Colonic mucosa (tissue), 4 donors: ENCODE measurements at places on chromosomes 3 and 15. TPM values are rescaled to one million over a fixed set of nuclear protein-coding genes. Genes with fewer than 3 reads are reported as not detected.

DNA sequence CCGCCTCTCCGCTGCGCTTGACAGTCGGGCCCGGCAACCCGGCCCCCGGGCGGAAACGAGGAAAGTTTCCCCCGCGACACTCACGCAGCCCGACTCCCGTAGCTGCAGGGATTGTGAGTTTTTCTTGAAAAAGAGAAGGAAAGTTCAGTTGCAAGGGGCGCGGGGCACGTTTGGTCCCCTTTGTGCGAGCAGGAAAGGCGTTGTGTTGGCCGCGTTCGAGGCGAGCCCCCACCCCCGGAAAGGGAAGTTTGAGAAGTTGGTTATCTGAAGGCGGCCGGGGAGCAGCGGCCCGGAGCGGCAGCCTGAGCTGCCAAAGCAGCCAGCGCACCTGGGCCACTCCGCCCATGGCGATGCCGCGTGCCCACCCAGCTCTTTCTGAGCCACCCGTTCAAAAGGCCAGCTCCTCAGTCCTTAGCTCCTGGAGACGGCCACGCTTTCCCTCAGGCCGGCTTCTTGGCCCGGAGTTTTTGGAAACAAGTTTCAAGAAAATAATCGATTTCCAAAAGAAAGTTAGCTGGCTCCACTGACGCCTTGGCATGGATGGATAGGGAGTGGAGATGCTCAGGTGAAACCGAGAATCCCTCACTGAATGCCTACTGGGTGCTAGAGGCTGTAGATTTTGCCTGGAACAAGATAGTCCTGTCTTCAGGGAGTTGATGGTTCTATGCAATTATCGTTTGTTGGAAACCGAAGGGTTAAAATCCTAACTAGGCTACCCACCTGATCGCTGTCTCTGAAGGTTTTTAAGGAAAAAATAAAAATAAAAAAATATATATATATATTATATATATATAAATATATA is 832 bp downstream of the TGFBR2 start:
- peak; percentile 84 for DNase-seq

- no peak for DNase-seq
Measured at GRCh38 chr3:161600173-161600572, 103.6 kb downstream of the OTOL1 start.

DNA sequence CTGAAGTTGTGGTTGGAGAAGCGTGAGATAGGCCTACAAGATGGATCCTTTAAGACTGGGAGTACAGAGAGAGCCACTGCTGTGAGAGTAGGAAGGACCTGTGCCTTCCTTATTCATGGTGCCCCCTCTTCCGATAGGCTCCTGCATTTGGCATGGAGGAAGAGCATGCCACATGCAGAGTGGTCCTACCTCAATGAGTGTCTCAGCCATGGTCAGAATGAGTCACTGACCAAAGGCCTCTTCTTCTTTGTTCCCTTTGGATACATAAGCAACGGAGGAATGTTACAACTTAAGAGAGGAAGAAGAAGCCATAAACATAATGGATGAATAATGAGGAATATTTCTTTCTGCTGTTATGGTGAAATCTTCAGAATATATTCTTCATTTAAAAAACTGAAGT is 681.2 kb upstream of the GRM7 start:
- no peak for DNase-seq

DNA sequence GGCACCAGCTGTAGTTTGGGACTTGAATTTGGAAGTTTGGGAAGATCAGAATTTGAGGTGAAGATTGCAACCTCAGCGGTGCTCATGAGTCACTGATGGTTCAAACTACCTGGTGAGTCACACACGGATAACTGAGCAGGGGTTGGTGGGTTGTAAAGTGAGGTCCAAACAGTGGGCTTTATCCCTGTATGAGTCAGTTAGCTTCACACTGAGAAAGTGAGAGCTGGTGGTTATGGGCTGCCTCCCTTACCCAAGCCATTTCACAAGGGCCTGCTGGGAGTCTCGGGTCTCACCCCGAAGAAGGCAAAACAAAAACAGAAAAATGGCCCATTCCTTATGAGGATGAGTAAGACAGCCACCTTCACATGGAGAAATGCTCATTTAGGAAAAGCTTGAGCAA is 77.0 kb downstream of the ITGA11 start:
- DNase-seq = no peak

DNA sequence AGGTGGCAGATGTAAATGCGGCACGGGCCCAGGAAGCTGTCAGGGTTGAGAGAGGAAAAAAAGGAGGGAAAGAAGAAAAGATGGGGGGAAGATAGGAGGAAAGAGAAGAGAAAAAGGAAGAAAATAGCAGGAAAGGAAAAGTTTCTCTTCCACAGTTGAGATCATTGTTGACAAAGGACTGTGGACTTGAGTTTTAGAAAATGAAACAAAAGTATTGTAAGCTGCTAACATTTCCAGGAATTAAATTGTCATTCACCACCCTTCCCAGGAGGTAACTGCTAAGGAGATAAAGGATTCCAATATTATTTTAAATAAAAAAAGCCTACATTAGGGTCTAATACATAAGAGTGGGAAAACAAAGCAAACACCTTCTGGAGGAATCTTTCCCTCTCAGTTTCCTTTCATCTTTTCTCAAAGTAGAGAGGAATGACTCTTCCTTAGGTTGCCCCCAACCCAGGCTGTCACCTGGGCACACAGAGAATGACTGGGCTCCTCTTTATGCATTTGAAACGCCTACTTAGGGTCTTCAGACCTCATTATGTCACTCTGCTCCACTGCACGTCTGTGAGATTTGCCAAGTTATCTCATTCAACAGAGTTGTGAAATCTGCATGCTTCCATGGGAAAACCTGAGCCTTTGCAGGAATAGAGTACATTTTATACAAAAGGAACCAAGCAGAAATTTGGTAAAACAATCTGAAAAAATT is 194.0 kb downstream of the TNIK start:
- no peak for DNase-seq

- DNase-seq = no peak
Measured at GRCh38 chr3:159989973-159990846, 1.6 kb downstream of the IL12A start.

GRCh38 chr3:174462916-174463315 is 396.2 kb upstream of the NAALADL2 start:
- no peak for DNase-seq

- no peak for DNase-seq
Measured at GRCh38 chr3:133506215-133506901, 67.1 kb upstream of the CDV3 start.

GRCh38 chr3:13075318-13075717 is 2.1 kb upstream of the IQSEC1 start:
- DNase-seq = no peak

DNA sequence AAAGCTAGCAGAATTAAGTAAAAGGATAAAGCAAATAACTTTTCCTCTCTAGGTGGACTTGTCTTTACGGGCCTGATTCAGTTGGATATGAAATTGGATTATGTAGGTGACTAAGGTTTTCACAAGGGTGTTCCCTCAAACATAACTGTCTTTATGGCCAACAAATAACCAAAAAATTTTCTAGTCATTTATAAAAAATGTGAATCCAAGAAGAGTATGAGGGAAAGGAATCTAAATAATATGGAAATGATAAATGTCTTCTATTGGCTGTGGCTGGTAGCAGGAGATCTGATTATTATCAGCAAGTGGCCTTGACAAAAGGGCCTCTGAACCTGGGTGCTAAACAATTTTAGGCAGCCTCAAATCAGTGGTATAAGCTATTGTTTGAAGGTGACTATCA is 594.0 kb upstream of the UBE2E2 start:
- no peak for DNase-seq

Gene HHLA2
- total RNA-seq = 57.9 TPM

Gene SNX22
- 0.29 TPM for total RNA-seq

Gene LRRN1
- total RNA-seq = 0.74 TPM
